HT1080 (cell line): ENCODE measurements at places on chromosomes 2 and 18. TPM values are rescaled to one million over a fixed set of nuclear protein-coding genes. Genes with fewer than 3 reads are reported as not detected.

- peak; percentile 47 for DNase-seq
Measured at GRCh38 chr18:54607213-54608027, 16.4 kb downstream of the DYNAP start.

GTF2A1L gene
- not detected in 2 replicates for total RNA-seq

- no peak for DNase-seq
Measured at GRCh38 chr18:35161934-35162333, 78.9 kb upstream of the ZNF397 start.

IGFBP2 gene
- total RNA-seq: 5.2 and 5.3 TPM in 2 replicates

- no peak for DNase-seq
Measured at GRCh38 chr2:12452185-12452584, 264.6 kb upstream of the TRIB2 start.

CXXC1 gene
- 101 and 118 TPM in 2 replicates for total RNA-seq

DNA sequence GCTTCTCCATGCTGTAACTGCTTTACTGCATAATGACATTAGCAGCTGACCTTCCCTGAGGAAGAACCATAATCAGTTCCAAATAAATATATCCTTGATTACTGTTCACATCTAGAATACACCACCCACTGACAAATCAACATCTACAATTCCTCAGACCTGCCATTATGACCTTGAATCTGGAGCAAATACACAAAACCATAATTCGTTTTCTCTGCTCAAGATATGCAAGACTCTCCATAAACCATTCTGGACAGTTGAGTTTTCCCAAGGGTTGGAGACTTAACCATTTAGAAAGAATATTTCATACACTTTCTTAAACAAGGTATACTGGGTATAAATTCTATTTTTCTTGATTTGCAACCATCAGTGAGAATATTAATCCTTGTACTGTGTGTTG, 11.8 kb downstream of the C2orf76 start:
- no peak for DNase-seq

GRCh38 chr18:32930695-32931301, 158.0 kb upstream of the KLHL14 start:
- DNase-seq: peak; percentile 46

- DNase-seq: no peak
Measured at GRCh38 chr2:239378021-239378917, 22.6 kb downstream of the HDAC4 start.

DNA sequence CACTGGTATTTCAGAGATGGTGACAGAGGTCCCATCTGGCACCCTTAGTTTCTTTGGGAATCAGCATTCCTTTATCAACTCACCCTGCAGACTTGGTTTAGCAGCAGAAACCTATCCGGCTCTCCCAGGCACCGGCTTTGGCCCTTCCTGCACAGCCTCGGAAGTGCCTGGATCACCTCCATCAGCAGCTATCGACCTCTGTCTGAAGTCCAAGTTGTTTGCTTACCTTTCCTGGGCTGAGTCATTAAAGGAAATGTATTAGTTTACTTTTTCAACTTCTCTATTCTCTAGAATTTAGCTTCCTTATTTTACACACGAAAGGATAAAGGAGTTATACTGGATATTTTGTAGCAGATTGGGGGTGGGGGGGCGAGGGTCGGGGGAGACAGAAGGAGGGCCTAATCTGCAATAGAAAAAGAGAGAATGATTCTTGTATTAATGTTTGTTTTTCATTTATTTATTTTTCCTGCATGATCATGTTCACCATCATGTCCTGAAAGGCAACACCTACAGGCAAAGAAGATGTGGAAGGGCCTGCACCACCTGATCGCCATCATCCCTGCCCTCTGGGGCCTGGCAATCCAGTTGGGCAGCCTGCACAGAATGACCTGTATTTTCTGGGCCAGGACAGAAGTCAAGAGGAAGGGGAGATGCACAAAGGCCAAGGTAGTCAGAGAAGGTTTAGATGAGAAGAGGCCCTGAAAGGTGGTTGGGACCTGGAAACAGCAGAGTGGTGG, 22.1 kb upstream of the MAT2A start:
- DNase-seq: no peak

GRCh38 chr2:5803547-5803946, 111.4 kb downstream of the SOX11 start:
- peak; percentile 78 for DNase-seq

DNA sequence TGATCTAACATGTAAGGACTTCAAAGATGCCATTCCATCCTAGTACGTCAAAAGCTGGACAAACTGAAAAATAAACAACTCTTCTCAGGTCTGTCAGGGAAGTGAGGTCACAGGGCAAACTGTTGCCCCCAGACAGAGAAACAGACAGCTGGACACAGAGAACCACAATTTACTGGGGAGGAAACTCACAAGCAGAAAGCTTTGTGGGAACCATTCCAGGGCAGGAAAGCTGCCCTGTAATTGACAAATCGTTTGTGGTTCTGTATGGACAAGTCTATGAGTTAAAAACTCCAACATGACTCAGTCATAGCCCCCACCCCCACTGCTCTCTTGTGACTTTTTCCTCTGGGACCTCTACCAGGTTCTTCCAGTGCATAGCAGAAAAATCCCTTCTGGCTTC, 28.4 kb downstream of the MCEE start:
- DNase-seq: peak; percentile 62

DNA sequence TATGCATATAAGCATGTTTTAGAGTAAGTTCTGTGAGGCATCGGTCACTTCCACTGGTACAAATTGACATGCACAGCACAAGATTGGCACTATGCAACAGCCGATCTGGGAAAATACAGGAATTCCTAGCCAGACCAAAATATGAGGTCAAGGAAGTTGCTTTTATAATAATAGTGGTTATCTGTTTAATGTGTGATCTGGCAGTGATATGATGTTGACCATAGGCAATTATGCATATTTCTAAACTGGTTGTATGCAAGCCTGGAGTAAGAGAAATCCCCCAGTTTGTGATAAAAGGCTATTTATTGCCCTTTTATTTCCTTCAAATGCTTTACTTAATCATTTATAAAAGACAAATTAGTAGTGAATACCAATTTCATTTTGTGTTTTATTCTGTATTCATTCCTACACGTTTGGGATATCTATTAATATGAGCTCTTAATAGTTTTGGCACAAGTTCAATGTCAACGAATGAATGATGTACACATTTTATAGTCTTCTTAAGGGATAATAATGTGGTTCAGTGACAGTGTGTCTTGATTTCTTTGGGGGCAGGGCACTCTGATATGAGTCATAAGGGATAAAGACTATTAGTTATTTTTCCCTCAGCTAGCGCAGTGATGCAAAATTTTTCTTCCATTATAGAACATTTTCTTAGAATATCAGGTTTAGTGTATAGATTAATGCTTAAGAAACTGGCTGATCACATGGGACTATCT, 34.7 kb upstream of the ZEB2 start:
- DNase-seq: no peak

EMILIN1 gene
- 0.45 and 1.1 TPM in 2 replicates for total RNA-seq

GRCh38 chr2:234996941-234997270, 45.1 kb downstream of the SH3BP4 start:
- no peak for DNase-seq

- DNase-seq: no peak
Measured at GRCh38 chr18:4035521-4035920, 419.6 kb downstream of the DLGAP1 start.

DNA sequence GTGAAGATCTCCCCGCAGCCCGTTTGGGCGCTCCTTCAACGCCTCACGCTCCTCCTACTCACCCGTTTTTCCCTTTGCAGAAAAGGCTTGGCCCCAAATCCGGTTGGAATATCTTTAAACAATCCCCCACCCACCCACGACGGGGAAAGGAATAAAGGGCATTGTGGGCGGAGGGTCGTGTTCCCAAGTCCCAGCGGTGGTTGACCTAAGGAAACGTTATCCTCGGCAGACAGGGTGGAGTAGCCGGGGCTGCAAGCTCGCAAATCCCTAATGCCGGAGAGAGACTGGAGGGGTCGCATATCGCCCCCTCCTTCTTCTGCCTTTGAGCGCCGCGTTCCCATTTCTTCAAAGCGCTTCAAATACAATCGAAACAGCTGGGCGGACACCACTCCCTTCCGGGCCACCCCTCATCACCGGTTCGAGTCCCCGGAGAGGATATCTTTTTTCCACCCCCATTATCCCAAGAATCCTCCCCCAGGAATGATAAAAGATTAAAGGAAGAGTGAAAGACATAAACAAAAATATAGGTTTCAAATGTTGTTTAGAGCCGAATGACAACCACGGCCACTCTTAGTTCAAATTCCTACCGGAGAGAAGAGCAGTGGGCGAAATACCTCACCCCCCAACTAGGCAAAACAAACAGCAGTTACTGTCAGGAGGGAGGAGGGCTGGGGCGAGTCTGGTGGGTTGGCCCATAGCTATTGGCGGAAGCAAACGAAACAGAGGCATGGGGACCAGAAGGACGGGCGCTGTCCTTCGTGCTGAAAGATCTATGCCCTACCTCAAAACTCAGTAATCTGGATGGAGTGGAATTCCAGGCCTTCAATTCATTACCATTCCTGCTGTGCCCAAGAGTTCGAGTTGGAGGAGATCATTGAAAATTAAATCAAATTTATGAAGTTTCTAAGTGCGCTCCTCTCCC, 2.8 kb upstream of the GAD1 start:
- DNase-seq: peak; percentile 45

- no peak for DNase-seq
Measured at GRCh38 chr2:8334866-8335325, 347.0 kb upstream of the ID2 start.

GRCh38 chr18:40066368-40066767, 1888.7 kb upstream of the PIK3C3 start:
- no peak for DNase-seq

YPEL5 gene
- total RNA-seq: 17.0 and 25.5 TPM in 2 replicates

DNA sequence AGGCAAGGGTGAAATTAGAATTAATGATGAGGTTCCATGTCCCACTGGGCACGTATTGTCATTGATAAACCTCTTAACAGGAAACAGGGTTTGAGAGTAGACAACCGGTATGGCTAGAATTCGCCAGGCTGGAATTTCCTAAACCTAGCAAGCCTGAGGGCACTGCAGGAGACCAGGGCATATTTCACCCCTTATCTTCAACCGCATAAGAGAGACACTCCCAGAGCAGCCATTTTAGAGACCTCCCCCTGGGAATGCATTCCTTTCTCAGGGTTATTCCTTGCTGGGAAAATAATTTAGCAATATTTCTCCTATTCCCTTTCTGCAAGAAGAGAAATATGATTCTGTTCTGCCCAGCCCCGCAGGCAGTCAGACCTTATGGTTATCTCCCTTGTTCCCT, 334.6 kb upstream of the LYPD1 start:
- DNase-seq: no peak

- DNase-seq: no peak
Measured at GRCh38 chr18:38752430-38752829, 1186.8 kb upstream of the CELF4 start.

DNA sequence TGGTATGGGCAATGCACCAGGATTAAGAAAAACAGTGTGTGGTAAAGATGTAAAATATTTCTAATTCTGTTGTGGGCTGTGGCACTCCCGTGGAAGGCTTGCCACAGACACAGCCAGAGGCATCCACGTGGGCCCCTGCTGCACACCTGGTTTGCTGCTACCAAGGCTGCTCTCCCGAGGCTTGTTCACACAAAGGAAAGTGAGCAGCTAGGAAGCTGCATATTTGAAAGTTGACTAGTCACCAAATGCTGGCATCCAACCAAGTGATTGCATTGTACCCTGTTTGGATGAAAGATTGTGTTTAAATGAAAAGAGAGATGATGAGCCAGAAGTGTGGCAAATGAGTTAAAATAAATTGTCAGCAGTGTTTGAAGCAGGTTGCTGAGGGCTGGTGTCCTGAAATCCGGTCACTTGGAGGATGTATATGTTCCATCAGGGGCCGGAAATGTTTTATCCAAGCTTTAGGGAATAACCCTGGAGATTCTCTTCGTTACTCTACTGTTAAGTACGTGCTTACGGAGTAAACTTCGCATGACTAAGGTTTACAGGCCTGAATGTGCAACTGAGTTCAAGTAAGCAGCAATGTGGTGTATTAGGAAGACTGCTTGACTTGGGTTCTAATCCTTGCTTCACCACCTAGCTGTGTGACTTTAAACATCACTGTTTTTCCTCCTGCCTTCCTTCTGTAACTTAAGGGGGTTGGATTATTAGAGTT, 86.1 kb downstream of the MSH2 start:
- DNase-seq: peak; percentile 86

GRCh38 chr2:32947076-32947483, 327 bp downstream of the LTBP1 start:
- DNase-seq: no peak

- DNase-seq: peak; percentile 88
Measured at GRCh38 chr2:235358981-235359471, 134.8 kb upstream of the AGAP1 start.

- DNase-seq: no peak
Measured at GRCh38 chr18:75638776-75639471, 211.4 kb upstream of the SMIM21 start.

GCKR gene
- total RNA-seq: not detected in 2 replicates

DNA sequence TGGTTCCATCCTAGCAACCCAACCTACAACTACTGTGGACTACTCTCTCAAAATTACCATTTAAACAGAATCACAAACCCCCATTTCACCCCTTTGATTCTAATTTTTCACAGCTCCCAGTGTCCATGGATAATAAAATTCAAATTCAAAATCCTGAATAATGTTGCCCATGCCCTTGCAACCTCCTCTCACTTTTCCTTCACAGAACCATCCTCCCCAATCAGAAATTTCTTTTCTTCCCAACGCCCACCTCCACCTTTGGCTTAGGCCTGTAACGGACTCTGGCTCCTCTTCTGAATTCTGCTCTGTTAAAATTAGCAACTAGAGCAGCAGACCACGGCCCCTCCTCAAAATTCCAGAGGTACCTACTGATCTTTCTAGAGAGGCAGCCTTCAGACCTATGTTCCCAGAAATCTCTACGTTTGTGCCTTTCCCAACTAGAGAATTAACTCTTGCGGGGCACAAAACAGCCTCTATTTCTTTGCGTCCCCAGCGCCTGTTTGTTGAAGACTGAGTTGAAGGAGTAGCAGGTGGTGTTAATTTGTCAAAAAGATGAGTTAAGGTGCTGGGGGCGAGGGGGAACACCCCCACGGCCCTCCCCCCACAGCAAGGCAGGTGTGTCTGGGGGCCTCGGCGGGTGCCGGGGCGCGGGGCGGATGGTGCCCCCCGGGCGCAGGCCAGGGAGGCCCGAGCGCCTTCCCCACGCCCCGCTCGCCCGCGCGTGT, 428 bp upstream of the MAP3K20 start:
- DNase-seq: no peak

GRCh38 chr2:96695602-96696001, 44.3 kb downstream of the LMAN2L start:
- DNase-seq: no peak

- no peak for DNase-seq
Measured at GRCh38 chr2:42041377-42042127, 6.3 kb upstream of the PKDCC start.

- DNase-seq: no peak
Measured at GRCh38 chr2:18290386-18290785, 270.1 kb downstream of the RDH14 start.

MAPK4 gene
- not detected in 2 replicates for total RNA-seq
